ENCODE measurements at places on chromosomes 3 and 15.
A peak's percentile ranks its signal among the peaks of the same experiment; 100 is the strongest.

GRCh38 chr3:188243124-188243795, 89.3 kb downstream of the LPP start:
- no peak for DNase-seq

DNA sequence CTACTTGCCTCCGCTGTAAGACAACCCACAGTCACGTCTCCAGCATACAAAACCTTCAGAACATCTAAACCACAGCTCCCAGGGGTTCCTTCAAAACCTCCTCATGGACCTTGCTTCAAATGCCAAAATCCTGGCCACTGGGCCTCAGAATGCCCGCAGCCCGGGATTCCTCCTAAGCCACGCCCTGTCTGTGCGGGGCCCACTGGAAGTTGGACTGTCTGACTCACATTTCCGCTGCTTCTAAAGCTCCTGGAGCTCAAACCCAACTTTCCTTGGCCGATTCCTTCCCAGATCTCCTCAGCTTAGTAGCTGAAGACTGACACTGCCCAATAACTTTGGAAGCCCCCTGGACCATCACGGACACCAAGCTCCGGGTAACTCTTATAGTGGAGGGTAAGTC, 17.9 kb upstream of the OR5H6 start:
- DNase-seq: no peak

DNA sequence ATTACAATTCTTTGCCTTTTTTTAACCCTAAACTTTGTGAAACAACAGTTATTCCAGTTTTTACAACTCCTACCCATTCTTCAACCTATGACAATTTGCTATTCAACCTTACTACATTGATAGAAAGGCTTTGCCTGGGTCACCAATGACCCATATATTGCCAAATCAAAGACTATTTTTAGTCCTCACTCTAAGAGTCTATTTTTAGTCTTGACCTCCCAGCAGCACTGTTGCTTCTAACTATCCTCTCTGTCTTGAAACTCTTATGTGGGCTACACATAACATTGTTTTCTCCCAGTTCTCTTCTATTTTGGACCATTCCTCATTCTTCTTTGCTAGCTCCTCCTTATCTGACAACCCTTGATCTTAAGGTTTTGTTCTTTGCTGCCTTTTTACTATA, 71.4 kb downstream of the C3orf80 start:
- no peak for DNase-seq

- DNase-seq: no peak
Measured at GRCh38 chr3:156976933-156977332, 150.8 kb downstream of the LEKR1 start.

DNA sequence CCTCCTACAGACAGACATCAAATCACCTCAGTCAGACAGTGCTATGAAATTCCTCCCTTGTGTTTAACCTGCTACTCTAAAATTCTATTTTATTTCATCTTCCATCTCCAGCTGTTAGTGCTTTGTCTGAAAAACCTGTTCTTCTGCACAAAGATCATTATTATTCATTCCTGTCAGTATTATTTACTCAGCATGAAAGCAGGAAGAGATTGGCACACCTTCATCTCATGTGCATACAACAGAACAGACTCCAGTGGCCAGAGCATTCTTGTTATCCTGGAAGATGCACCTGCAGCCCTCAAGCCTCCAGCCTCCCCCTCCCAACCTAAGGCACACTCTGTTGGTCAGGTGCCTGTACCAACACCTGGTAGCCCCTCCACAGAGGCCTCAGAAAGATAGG, 1.8 kb upstream of the ROPN1B start:
- DNase-seq: no peak

GRCh38 chr15:48945386-48945785, 18.3 kb downstream of the SHC4 start:
- no peak for DNase-seq

GRCh38 chr3:171005648-171006047, 20.9 kb downstream of the SLC2A2 start:
- DNase-seq: no peak

DNA sequence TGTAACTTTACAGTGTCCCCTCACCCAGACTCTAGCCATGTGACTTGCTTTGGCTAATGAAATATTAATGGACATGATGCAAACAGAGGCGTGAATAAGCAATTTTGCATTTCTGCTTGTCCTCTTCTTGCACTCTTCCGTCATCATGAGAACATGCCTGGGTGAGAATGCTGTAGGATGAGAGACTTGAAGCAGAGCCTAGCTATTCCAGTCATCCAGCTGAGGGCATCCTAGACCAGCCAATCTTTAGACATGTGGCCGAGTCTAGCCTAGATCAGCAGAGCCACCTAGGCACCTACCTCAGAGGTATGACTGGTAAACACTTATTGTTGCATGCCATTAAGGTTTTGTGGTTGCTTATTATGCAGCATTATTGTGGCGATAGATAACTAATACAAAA, 450.5 kb upstream of the AZI2 start:
- no peak for DNase-seq

DNA sequence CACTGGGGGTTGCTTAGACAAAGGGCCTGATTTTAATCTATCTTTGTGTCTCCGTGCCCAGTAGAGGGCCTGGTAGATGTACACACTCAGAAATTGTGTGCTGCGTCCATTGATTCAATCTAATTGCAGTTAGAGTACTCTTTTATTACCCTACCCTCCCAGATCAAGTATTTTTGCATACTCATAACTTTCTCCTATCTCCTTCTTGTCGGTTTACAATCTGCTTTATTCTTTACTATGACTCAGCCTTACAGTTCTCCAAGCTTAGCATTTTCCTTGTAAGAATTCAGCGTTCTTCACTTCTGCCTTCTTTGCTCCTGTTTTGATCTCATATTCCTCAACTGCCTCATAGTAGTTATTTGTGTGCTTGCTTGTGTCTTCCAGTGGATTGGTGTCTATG, 124.5 kb upstream of the ARRDC4 start:
- no peak for DNase-seq

GRCh38 chr3:22360970-22361369, 610.0 kb upstream of the ZNF385D start:
- DNase-seq: no peak

DNA sequence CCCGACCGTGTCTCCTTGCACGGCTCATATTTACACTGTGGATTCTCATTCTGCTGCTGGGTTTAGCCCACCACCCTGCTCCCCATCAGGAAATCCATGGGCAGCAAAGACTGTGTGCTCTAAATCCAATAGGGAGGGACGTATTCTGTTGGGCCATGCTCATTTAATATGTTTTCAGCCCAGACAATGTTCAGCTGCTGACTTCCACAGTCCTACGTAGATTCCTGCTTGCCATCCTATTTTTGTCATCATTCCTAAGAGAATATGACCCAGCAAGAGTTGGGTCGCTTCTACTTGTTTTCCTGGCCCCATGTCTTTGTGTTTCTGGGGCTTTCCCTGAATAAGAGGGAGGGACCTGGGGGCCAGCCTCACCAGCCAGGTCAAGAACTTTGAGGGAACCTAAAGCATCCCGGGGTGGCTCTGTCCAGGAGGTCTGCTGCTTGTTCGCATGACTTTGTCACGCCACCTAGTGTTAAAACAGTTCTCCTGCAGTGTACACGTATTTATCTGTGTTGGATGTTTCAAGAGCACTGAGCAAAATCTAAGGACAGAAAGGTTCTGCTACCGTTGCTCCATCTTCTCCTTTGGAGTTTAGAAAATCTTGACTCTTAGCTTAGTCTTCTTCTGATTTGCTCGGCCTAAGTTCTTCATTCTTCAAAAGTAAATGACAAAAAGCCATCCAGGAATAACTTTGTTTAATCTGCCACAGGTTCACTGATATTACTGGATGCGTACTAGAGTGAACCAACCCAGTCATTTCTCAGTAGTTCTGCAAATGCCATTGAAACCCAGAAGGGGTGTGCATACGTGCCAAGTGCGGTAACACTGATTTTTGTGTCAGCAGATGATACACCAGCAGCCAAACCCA, 79.8 kb upstream of the NR2E3 start:
- peak; percentile 29 for DNase-seq

- no peak for DNase-seq
Measured at GRCh38 chr3:56938530-56938929, 121.9 kb upstream of the SPATA12 start.
